ENCODE measurements at places on chromosomes 4 and X. TPM values are rescaled to one million over a fixed set of nuclear protein-coding genes. Genes with fewer than 3 reads are reported as not detected.

GRCh38 chr4:187268940-187269339, 545.3 kb upstream of the FAT1 start:
- no peak for DNase-seq

The CD38 gene
- 20.2 TPM for polyA plus RNA-seq

- no peak for DNase-seq
These were observed 147.9 kb upstream of the FAM47A start for GRCh38 chrX:34279866-34280560.

DNA sequence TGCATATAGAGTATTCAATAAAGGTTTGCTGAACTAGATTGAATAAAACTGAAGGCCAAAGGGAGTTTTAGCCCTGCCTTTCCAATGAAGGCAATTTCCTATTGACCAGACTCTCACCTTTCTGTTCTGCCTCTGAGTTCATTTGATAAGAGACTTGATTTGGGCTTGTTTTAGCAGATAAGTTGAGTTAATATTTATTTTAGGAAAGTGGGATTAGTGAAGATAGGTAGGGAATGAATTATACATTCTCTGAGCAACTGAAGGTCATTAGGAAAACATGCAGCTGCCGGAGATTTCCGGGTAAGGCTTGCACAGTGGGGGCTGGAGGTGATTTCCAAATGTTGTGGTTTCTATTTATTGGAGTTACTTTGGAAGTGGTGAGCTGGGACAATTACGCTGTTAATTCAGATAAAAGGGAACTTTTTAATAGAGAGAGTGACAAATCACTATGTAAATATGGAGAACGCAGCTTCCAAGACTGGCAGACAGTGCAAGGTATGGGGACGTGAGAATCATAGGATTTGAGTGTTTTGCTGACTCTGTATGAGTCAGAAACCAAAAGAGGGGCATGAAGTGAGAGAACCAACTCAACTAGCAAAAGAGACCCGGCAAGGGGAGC, 553.6 kb upstream of the BOD1L1 start:
- DNase-seq = no peak

DNA sequence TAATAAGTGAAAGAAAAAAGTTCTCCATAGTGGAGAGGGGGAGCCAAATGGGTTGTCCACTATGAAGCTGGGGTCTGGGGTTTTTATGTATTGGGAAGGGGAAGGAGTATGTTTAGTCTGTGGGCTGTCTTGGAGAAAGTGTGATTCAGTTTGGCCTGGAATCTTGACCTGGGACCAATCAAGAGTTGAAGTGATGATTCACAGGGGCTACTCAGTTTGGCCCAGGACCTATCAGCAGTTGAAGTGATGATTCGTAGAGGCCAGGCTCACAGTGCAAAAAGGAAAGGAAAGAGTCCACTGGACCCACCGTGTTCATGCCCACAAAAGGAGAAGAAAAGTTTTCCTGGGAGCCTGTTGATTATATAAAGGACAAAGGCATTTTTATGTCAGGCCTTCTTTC, 47.3 kb upstream of the RAB9B start:
- DNase-seq = no peak

The PRICKLE3 gene
- 7.6 TPM for polyA plus RNA-seq

GRCh38 chr4:76233529-76233928, 18.0 kb upstream of the FAM47E start:
- no peak for DNase-seq

The RASGEF1B gene
- polyA plus RNA-seq = 23.3 TPM

- DNase-seq = no peak
These were observed 1967.9 kb downstream of the C4orf33 start for GRCh38 chr4:131063878-131064277.

All from lung (tissue), 17 donors.